ENCODE measurements at places on chromosomes 1 and 21. TPM values are rescaled to one million over a fixed set of nuclear protein-coding genes. Genes with fewer than 3 reads are reported as not detected.

SPRR2B gene
- total RNA-seq, result not detected

SMCP gene
- total RNA-seq, result not detected

DNA sequence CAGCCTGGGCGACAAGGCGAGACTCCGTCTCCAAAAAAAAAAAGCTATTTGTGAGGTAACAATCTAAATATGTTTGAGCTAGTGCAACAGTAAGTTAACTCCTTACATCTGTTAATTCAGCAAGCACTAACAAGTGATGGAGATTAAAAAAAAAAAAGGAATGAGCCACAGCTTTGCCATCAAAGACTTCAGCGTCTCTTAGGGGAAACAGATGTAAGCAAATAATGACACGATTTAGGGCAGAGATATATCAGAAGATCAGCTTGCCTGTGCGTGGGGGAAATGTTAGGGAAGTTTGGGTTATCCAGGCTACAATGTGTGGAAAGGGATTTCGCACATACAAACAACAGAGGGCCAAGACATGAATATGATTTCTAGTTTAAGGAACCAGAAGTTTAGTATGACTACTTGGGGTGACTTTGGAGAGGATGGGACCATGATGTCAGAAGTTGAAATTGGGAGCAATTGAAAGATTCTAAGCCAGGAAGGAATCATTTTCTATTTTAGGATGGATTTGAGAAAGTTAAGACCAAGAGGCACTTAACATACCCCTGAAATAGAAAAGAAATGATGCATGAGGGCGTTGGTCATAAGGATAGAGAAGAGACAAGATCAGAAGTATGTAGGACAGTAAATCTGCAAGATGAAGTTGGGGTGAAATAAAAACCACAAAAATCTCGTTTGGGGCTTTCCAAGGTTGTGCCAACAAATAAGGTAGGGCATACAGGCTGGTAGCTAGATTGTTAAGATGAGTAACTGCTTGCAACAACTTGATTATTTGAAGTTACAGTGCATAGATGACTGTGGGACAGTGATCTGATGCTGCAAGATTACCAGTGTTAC is 2.4 kb upstream of the BRWD1 start:
- no peaks in the 10 kb centered on the region for H3K27me3 ChIP-seq
- DNase-seq, result no peak
- peak overlapping the region; percentile 62 for H3K4me3 ChIP-seq
- peaks cover 2% of the 10 kb centered on the region for H3K36me3 ChIP-seq
- peak overlapping the region; percentile 91 for H3K27ac ChIP-seq
- H3K4me1 ChIP-seq, result peaks cover 26% of the 10 kb centered on the region

DNA sequence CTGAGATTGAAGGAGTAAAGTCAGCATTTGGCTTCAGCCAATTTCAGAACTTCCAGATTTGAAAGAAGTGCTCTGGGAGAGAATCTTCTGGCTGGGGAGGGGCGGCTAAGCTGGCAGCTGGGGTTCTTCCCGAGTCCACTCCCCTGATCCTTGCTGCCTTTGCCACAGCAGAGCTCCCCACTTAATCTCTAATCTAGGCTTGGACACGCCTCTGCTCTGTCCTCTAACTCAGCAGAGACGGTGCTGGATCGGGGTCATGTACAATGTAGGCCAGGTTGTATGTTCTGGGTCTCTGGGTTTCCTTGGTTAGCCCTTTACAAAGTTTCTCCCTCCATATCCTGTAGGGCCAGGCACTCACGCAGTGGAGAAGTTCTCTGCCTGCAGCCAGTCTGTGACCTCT is 10.1 kb upstream of the GSTM3 start:
- peaks cover 61% of the 10 kb centered on the region for H3K27me3 ChIP-seq
- no peak overlapping the region for H3K4me3 ChIP-seq
- peaks cover 7% of the 10 kb centered on the region for H3K36me3 ChIP-seq
- no peaks in the 10 kb centered on the region for H3K4me1 ChIP-seq

DNA sequence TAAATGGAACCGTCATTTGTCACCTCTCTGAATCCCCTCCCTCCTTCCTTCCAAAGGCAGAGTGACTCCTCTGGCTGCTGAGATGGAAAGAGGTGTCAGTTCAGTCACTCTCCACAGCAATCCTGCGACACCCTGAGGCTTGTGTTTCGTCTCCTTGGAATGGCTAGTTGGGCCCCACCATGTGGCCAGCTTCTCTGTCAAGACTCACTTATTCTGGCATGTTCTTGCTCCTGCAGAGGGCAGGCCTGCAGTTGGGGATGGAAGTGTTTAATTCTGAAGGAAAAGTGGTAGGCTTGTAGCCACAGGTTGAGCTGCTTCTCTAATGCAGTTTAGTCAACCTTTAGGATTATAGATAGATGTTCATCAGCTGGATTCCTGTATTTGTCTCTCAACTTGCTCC is 149.6 kb downstream of the LMO4 start:
- no peaks in the 10 kb centered on the region for H3K27me3 ChIP-seq
- DNase-seq, result no peak
- H3K36me3 ChIP-seq, result no peaks in the 10 kb centered on the region
- no peak overlapping the region for H3K4me3 ChIP-seq
- no peak overlapping the region for H3K27ac ChIP-seq
- peaks cover 2% of the 10 kb centered on the region for H3K4me1 ChIP-seq

Measured in T-helper 17 cell (primary cell).